Hematopoietic multipotent progenitor cell (in vitro differentiated cells): ENCODE measurements at places on chromosomes 13 and 19.

GRCh38 chr13:46571909-46572595 lies 19.1 kb downstream of the LRCH1 start:
- DNase-seq: no peak

DNA sequence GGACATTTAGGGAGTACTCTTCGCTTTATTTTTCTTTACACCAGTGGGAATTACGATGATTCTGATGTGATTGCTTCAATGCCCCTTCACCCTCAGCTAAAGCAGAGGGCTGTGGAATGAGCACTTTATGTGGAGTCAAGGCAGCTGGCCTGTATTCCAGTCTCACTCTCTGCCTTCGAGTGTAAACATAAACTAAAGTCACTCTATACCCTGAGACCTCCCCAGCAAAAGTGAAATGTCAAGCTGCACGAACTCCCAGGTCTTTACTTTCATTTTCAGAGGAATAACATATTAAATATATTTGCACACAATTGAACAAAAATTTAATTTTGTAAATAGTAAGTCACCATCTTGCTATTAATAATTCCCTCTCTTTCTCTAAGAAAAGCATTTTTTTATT lies 557.1 kb downstream of the DACH1 start:
- no peak for DNase-seq

GRCh38 chr19:41356984-41357739 lies 3.4 kb upstream of the TGFB1 start:
- no peak for DNase-seq

- DNase-seq: no peak
Measured at GRCh38 chr13:57784633-57785032, 153.1 kb downstream of the PCDH17 start.

DNA sequence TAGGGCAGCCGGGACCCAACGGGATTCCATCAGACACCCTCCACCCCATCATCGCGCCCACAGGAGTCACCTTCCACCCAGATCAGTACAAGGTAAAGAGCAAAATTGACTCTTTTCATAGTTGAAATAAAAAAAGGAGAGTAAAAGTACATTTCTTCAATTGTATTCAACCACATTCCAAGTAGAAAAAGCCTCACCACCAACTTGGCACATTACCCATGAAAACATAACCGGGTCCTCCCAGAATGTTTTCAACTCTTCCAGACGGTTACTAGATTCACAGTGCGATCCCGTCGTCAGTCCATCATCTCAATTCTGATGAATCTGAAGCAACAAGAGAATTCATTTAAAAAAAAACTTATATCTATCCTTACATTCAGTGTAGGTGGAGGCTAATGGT lies 125.2 kb downstream of the RAB20 start:
- no peak for DNase-seq

DNA sequence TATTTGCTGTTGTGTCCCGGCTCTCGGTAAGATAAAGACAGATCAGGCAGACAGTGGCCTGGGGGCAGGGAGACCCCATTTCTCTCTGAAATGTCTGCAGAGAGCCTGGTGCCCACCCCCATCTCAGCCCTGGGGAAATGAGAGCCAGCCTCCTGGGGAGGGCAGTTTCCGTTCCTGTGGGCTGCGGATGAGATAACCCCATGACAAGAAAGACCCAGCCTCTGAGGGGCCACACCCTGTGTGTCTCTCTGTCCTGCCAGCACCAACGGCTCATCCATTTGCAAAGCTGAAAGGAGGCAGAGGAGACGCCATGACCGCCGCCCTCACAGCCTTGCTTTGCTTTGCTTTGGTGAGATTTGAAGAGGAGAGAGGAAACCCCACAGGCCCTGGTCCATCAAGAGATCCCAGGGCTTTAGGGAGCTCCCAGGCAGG lies 28.1 kb upstream of the KIR3DL3 start:
- DNase-seq: no peak

DNA sequence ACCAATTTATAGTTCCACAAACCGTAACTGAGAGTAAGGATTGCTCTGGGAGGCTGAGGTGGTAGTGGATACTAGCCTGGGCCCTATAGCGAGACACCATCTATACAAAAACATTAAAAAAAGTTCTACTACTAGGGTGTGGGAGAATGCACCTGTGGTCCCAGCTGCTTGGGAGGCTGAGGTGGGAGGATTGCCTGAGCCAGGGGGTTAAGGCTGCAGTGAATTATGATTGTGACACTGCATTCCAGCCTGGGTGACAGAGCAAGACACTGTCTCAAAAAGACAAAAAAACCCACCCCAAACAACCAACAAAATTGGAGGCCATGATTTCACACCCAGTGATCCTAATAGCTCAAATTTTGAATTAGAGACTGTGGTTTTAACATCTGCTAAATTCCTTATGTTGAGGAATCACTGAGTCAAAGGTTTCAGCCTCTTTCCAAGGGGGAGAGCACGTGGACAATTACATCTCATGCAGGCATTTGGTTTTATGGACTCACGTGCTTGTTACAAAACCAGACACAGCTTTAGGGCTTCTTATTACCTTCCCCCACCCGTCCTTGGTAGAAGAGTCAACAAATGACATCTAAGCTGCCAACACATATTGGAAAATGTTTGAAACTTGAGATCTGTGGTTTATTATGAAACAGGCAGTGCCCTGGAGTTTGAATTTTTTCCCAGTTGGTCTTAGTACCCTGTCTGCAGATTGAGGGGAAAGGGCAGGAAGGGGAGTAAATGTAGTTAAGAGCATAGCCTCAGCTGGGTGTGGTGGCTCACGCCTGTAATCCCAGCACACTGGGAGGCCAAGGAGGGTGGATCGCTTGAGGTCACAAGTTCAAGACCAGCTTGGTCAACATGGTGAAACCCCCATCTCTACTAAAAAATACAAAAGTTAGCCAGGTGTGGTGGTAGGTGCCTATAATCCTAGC lies 18.5 kb downstream of the CYP2A6 start:
- DNase-seq: no peak

DNA sequence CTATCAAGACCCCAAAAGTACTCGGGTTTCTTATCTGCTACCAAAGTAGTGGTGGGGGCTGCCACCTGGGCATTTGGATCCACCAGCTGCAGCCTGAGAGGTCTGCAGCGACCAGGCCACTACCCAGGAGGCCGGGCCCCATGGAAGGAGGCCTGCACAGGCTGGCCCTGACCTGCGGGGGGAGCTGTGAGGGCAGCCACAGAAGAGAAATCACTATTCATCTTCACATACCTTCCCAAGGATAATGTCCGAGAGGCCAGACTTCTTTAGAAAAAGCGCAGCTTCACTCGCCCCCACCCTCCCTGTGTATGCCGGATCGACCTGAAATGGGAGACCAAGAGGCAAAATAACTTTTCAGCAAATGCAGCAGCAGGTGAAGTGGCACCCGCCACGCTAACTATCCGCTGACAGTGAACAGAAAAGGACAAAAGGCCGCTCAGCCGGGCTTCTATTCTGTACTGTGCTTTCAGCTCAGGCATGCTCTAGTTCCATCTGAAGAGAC lies 30.1 kb downstream of the EPS15L1 start:
- DNase-seq: no peak

DNA sequence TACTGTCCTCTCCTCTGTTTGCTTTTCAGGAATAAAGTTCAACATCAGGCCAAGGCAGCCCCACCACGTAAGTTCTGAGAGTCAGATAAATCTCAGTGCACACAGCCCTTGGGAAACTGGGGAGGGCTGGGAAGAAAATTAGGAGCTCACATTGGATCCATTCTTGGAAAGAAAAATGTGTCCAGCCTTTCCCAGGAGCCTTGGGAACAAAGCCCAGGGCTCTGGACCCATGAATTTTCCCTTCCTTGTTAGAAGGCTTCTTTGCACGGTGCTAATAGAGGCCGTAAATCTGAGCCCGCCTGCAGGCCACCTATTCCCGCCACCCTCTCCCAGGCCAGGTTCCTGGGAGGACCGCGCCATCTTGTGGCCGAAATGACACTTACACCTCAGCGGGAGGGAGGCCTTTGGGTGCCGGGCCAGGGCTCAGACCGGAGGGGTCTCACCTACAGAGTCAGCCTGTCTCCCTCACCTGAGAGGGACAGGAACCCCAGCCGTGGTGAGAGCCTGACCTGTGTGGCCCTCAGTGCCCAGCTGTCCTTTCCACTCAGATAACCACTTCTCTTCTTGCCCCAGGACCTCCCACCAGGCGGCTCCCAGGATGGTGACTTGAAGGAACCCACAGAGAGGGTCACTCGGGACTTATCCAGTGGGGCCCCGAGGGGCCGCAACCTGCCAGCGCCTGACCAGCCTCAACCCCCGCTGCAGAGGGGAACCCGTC lies 25.1 kb upstream of the KCTD15 start:
- DNase-seq: peak; percentile 55

DNA sequence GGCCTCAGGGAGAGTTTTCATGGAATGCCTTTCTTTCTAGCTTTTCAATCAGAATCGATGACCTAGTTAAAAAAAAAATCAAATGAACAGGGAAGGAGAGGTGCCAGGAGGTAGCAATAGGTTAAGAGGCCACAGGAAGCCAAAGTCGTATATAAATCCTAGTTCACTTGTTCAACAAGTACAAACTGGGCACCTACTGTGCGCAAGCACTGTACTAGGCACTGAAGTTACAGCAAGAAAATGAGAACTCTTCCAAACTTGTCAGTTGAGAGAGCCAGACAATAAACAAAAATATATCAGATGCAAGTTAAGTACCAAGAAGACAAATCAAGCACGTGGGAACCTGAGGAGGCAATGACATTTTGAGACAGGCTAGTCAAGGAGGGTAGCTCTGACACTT lies 6.1 kb downstream of the SUGP2 start:
- DNase-seq: no peak

DNA sequence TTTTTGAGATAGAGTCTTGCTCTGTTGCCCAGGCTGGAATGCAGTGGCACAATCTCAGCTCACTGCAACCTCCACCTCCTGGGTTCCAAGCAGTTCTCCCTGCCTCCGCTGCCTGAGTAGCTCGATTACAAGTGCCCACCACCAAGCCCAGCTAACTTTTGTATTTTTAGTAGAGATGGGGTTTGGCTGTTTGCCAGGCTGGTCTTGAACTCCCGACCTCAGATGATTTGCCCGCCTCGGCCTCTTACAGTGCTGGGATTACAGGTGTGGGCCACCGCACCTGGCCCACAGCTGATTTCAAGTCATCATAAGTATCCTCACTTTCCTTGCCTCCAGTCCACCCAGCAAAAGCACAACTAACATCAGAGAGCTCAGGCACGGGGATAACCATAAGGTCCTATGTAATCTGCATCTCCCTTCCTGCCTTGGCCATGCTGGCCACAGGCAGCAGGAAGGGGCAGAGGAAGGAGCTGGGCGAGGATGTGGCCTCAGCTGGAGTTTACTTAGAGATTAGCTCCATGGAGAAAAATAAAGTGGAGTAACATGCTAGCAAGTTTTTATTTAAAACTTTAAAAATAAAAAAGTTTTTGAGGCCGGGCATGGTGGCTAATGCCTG lies 22.9 kb upstream of the ADGRE1 start:
- peak; percentile 24 for DNase-seq

DNA sequence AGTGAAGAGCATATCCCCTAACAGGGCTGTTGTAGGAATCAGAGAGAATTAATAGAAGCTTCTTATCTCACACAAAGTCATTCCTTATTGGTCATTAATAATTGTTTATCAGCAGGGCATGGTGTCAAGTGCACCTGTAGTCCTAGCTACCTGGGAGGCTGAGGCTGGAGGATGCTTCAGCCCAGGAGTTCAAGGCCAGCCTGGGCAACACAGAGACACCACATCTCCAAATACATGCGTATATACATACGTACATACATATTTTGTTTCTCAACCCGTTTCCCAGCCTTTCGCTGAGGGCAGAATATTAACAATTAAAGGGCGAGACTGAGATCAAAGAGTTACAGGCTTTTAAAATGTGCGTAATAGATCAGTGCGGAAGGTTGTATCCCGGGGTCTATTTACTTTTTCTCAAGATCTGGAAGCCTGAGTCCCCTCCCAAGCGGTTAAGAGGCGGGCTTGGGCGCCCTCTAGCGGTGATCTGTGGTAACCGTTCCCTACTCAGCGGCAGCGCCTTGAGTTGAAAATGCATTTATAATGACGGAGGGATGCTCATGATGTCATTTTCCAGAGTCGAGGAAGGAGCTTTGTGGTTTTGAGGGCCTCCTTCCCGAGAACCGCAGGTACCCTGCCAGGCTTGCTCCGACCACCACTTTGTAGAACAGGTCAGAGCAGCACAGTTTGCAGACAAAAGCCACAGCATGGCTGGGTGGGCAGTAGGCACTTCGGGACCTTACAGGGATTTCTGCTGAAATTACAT lies 169.6 kb upstream of the GPR12 start:
- DNase-seq: peak; percentile 57

- DNase-seq: no peak
Measured at GRCh38 chr19:7848779-7849457, 18.9 kb downstream of the EVI5L start.
